ENCODE measurements at places on chromosomes 2 and 18. TPM values are rescaled to one million over a fixed set of nuclear protein-coding genes. Genes with fewer than 3 reads are reported as not detected.
A peak's percentile ranks its signal among the peaks of the same experiment; 100 is the strongest.

- peak; percentile 14 for DNase-seq
Measured at GRCh38 chr18:57915248-57915647, 112.1 kb upstream of the ATP8B1 start.

DNA sequence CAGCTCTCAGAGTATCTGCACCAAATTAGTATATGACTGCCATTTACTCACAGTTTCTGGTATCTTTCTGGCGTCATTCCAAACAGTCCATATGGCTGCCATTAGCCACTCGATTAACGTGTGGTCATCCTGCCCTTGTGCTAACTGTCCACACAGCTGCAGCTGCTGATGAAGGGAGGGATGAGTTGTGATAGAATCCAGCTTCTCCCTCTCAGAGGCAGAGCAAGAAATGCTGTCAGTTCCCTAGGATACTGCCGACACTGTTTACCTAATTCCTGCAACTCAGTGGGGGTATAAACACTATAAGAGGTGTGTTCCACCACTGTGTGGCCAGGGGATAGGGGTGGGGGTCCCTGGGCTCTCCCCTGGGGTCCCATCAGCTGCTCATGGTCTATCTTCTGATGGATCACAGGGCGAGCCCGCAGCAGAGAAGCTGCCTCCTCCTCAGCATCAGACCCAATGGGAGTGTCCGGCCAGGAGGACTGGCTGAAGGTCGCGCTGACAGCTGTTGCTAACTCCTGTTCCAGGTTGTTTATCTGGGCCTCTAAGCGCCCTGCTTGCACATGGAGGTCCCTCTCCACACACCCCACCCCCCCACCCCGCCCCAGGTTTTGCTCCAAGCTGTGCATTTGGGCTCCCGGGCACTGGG lies 17.3 kb upstream of the KLHL23 start:
- peak; percentile 41 for DNase-seq

- DNase-seq = no peak
Measured at GRCh38 chr2:85976106-85976920, 87.5 kb upstream of the ST3GAL5 start.

DNA sequence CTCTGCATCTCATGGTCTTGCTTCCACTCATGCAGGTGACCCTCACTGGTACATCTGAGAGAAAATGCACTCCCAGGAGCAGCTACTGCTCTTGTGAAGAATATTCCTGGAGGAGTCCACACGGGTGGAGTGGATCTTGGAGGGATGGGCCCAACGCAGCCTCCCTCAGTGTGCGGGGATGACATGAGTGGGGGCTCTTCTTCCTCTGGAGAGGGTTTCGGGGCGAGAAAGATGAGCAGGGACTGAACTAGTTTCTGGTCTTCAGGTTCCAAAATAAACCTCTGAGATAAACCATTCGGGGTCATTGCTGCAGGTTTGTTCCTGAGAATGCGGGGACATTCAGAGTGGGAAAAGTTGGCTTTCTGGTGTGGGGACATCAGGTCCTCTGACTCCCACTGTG lies 39.1 kb downstream of the COPS8 start:
- no peak for DNase-seq

DNA sequence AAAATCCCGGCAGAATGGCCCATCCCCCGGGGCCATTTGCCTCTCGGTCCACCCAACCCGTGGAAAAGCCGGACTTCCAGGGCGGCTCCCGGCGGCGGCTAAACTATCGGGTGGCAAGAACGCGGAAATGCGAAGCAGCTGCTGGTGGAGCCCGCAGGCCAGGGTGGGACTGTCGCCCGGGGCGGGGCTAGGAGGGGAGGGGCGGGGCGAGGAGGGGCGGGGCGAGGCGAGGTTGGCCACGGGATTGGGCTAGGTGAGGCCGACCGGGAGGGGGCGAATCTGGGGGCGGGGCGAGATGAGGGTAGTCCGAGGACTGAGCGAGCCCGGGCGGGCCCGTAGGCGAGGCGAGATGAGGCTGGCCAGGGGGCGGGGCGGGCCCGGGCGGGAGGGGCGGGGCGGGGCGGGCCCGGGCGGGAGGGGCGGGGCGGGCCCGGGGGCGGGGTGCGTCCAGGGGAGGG lies 315 bp upstream of the SLC66A3 start:
- DNase-seq = peak; percentile 96

Gene ANO7
- polyA plus RNA-seq = 0.70 TPM

Measured in fibroblast of lung (primary cell).